Heart right ventricle (tissue), 16 donors: ENCODE measurements at places on chromosomes 1 and 21. TPM values are rescaled to one million over a fixed set of nuclear protein-coding genes. Genes with fewer than 3 reads are reported as not detected.

The PLEKHN1 gene
- 0.28 TPM for polyA plus RNA-seq

DNA sequence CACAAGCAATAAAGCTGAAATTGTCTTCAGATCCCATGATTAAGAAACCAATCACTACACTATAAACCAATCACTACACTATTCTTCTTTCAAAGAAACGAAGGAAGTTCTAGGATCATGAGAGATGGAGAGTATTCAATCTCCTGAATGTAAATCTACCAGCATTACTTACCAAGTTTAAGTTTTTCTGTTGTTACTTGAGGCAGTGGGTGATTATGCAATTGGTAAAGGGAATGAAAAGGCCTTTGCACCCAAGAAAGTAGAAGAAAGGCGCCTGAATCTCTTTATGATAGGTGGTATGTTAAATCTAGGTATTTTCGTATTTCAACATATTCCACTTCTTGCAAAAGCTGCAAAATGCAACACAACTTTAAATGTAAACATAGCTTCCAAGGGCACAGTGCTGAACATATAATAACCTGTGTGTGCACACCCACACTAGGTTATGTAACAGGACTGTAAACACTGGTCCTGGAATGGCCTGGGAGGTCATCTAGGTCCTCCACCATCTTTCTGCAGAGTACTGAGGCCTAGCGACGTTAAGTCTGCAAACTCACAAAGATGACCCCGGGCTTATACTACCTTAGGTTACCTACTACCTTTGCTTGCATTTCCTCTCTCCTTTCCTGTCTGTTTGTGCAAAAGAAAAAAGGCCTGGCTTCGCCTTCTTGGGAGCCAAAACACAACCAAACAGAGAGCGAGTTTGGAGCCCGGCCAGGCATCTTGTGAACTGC, 1.1 kb upstream of the UAP1 start:
- no peak for DNase-seq

DNA sequence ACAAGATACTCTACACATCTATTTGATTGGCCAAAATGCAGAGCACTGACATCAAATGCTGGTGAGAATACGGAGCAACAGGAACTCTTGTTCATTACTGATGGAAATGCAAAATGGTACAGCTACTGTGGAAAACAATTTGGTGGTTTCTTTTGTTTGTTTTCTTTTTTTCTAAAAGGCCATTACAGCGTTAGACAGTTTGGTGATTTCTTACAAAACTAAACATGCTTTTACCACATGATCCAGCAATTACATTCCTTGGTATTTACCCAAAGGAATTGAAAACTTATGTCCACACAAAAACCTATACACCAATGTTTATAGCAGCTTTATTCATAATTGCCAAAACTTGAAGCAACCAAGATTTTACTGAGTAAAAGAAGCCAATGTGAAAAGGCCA, 66.4 kb upstream of the FBXO28 start:
- DNase-seq = no peak

- no peak for DNase-seq
Measured at GRCh38 chr1:7930645-7931445, 9.8 kb downstream of the TNFRSF9 start.
